ENCODE measurements at places on chromosomes 2 and 18.

DNA sequence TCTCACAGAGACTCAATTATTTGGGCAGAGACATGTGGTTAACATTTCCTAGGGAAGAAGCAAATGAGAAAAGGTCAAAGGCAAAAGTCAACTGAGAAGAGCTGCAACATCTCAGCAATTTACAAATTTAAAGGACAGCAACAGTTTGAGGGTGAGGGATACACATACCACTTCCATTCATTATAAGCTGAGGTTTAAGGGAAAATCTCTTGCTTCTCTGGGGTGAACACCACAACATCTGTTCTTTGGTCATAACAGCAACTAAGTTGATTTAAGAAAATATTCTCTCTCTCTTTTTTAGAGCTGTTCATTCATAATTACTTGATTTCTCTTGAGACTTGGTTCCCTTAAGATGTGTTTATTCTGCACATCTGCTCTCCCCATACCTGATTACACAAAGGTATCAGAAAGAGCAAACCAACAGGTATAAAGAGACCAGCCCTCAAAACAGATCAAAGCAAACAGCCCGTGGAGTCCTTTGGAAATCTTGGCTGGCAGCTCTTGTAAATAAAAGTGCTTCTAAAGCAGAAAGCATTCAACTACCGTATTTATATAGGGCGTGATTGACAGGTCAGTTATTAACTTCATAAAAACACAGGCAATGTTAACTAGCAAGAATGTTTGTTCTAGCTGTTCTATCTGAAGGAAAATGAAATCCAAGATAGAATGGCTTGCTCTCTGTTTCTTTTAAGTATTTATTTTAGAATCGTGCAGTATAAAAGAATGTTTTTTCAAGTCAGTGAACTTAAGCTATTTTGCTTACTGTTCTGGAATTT is 132.8 kb downstream of the THADA start:
- DNase-seq = no peak

DNA sequence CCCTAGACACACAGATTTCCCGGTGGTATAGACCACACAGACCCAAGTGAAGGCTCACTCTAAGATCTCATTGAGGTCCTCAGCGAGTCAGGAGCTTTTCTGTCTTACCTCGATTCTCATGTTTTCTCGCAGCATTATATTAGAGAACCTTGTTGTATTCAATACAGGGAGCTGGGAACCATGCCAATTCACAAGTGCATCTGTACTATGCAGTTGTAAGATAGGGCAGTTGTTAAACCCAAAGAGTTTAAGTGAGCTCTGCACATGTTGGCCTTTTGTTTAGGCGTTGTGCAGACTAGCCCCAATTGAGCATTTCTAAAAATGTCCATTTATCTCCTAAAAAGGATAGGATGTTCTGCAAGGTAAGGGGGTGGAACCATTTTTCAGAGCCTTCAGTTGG is 59.6 kb downstream of the FEZ2 start:
- no peak for DNase-seq

GRCh38 chr18:44651478-44651877 is 29.2 kb upstream of the SETBP1 start:
- no peak for DNase-seq

DNA sequence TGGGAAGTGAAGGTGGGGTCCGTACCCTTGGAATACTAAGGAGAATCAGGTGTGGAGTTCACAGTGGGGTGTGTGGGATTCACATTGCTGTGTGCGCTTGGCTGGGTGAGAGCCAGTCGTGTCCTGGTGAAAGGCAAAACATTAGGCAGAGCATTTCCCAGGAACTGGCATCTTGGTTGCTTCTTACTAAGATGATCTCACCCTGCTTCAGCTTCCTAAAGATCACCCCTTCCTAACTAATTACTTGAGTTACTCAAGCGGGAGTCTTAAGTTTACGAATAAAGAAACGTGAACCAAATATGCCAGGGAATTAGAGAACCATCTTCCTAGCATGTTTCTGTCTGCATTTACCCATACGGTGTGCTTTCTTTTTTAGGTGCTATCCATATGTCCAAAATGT is 122.9 kb downstream of the NCK2 start:
- no peak for DNase-seq

GRCh38 chr2:234474654-234475053 is 22.2 kb downstream of the ARL4C start:
- no peak for DNase-seq

- no peak for DNase-seq
Observed at GRCh38 chr18:41751652-41752051, 203.4 kb upstream of the PIK3C3 start.

GRCh38 chr2:95359501-95359930 is 43.0 kb upstream of the FAHD2A start:
- DNase-seq = no peak

DNA sequence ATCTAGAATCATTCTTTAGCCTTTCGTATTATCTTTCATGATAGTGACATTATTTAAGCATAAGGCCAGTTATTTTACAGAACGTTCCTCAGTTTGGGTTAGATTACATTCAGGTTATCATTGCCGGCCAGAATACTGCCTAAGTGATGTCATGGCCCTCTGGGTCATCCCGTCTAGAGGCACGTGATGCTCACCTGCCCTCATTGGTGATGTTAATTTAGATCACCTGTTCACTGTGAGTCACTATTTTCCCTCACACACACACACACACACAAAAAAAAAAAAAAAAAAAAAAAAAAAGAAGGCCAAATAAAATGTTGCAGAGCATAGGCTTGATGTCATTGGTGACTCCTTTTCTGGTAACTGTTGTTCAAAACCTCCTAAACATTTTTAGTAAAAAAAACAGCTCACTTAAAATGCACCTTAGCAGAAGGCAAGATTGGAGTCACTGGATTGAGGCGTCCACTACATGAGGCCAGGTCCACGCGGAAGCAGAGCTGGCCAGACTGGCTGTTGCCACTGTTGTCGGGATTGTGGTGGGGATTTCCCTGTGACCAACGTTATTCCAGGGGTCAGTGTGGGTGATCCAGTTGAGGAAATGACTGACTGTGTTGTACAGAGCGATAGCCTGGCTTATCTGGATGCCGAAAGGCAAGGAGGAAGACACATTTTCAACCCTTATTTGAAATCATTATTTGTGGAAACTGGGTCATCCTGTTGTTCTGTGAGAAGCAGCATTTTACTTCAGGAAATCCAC is 52.1 kb upstream of the CNGA3 start:
- no peak for DNase-seq

Measured in stimulated activated CD8-positive, alpha-beta memory T cell treated with anti-CD3 and anti-CD28 coated beads, Interleukin-2, amount 100 ng/mL, for 1 hour (primary cell).